Mucosa of descending colon (tissue), 3 donors: ENCODE measurements at places on chromosomes 11 and 22.

- DNase-seq = peak; percentile 57
Observed at GRCh38 chr11:61516675-61517572, 8.4 kb downstream of the LRRC10B start.

DNA sequence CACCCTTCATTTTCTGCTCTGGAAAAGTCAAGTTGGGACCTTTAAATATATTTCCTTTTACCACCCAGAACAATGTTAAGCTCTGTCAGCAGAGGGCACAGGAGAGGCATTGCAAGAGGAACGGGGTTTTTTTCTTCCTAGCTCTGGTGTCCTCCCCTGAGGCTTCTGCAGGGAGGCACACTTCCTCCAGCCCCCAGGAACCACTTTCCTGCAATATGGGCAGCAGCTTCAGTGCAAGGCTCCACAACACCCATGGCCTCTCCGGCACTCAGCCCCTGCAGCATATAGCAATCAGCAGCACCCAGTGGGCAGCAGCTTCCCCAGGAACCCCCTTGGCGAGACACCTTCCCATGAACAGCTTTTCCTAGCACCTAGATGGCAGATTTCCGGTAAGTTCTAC lies 101.4 kb downstream of the SYT9 start:
- DNase-seq = no peak

DNA sequence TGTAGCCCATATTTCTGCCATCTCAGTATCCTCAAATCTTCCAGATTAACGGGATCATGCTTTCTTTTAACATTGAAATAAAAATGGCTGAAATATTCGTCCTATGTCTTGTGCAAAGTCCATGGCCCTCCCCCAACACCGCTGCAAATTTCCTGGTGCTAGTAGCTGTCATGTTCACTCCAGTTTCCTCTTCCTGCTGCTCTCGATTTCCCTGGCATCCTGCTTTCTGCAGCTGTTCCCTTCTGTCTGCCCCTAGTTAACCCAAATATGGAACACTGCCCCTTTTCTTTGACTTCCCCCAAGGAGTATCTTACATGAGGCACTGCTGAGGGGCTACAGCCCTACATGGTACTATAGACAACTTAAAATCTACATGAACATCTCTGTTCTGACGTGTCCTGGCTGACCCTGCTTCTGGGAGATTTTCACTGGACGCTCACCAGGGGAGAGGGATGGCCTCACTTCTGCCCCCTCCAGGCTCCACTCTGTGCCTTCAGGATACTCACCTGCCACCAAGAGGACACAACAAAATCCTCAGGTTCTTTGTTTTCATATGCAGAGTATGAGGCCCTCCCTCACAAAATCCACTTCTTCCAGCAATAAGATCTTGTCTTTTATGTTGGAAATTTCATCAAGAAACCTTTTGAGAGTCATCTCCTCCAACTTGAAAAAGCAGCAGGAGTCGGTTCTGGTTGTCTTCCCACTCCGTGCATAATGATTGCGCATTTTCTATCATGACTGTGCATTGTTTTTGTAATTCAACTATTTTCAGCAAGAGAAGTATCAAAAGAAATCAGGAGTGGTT lies 29.5 kb upstream of the SCUBE2 start:
- DNase-seq = no peak

GRCh38 chr11:69711822-69712801 lies 8.3 kb upstream of the FGF19 start:
- no peak for DNase-seq

DNA sequence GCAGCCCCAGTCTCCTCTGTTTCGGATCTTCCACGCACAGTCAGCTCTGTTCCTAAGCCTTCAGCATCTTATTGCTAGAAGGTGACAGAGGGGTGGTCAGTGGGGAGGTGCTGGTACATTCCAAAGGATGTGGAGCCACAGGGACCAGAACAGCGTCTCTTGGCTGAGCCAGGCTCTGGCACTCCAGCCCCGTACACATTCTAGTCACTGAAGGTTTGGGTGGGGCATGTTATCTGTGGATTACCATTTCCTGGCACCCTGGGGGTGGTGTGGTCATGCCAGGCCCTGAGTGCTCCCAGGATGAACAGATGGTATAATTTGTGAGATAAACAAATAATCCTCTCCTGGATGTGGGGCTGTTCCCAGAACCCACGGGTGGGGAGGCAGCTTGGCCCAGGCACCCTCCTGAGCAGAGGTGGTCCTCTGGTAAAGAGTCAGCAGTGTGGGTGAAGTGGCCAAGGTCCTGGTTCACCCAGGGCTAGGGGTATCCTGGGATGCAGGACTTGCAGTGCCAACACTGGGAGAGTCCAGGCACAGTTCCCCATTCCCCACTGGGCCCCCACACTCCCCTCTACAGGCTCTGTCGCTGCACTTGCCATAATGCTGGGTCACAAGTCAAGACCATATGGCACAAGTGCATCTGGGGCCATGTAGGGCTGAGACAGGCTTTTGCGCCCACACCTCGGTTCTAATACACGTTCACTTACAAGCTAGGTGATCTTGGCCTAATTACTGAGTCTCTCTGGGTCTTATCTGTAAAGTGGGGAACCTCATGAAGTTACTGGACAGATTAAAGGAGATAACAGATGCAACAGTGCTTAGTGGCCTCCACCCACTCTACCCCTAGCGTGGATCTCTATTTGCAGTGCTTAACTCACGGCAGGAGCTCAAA lies 33.0 kb downstream of the DKK3 start:
- DNase-seq = no peak

DNA sequence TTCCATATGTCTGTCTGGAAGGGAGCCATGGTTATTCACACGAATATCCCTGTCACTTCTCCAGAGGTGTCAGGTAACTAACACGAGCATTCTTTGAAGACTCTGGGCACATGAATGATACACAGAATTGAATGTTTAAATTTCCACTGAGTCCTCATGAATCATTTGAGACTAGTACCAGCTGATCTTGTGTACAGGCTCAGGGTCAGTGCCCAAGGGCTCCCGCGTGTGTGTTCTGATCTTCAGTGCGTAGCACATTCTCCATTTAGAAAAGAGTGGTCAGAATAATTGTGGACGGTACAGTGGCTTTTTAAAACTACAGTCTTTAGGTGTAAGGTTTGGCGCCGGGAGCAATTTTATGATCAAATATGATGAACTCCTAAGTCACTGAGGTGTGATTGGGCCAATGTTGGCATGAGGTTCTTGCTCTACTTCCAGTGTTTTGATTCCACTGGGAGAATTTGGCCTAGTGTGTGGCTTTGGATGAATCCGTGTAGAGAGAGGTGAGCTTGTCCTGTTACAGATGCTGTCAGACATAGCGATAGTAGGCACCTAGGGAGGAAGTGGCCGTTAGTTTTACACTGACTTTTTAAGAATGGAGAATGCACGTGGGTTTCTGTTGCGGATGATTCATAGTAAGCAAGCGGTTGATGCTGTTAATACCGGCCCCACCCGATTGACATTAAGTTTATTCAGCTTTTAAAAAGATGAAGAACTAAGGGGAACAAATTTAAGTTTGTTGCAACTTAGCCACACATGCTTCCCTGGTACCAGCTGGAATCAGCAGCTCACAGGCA lies 22.2 kb downstream of the NUP50 start:
- DNase-seq = no peak

GRCh38 chr22:24961217-24961844 lies 8.8 kb downstream of the KIAA1671 start:
- no peak for DNase-seq

DNA sequence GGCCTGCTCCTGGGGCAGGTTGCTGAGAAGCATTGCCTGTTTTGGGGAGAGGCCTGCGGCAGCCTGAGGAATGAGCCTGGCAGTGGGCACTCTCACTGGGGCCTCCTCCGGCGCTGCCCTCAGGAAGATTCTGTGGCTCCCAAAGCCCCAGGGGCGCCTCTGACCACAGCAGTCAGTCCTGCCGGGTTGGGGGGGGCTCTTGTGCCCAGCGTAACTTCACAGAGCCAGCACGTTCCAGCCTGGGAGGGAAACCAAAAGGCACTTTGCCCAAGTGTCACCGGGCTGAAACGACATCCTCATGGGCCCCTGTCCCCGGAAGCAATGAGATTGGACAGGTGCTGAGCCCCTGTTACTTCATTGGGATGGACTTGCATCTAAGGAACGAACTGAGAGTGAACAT lies 4.3 kb upstream of the LRP5 start:
- DNase-seq = no peak

GRCh38 chr22:38956551-38956950 lies 858 bp upstream of the APOBEC3A start:
- peak; percentile 37 for DNase-seq

DNA sequence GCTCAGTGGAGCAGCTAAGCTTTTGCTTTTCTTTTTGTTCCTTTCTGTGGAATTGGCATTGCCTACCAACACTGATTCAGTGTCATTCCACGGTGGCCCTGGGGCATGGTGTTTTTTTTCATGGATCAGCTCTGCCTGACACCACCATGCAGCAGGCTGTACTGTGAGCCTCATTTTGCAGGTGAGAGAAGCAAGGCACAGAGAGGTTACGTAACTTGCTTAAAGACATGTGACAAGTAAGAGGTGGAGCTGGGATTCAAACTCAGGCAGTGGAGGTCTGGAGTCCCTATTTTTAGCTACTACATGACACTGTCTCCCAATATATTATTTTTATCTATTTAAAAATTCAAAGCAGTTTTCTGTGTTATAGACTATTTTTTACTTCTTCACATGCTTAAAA lies 44.4 kb downstream of the APOL3 start:
- no peak for DNase-seq

GRCh38 chr11:26199331-26200095 lies 132.4 kb upstream of the ANO3 start:
- no peak for DNase-seq

- no peak for DNase-seq
Observed at GRCh38 chr11:65584723-65585171, 8.9 kb downstream of the EHBP1L1 start.

- no peak for DNase-seq
Observed at GRCh38 chr11:125258291-125259032, 93.9 kb downstream of the PKNOX2 start.

DNA sequence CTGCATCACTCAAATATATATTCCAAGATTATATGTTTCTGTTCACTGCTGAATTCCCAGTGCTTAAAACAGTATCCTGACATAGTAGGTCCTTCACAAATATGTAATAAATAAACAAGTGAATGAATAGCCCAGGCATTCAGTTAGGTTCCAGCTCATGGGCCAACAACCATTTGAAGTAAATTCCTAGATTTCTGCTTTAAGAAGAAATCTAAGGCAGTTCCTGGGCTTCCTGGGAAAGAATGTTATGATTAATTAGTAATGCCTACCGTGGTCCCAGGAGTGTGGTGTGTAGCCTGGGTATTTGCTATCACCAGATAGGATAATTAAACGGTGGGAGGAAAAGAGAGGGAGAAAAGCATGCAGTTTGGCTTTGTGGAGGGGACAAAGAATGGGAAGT lies 576.8 kb downstream of the SOX6 start:
- DNase-seq = no peak

- DNase-seq = no peak
Observed at GRCh38 chr11:127223633-127224032, 223.1 kb upstream of the KIRREL3 start.

- no peak for DNase-seq
Observed at GRCh38 chr11:113457784-113458183, 17.4 kb downstream of the DRD2 start.

DNA sequence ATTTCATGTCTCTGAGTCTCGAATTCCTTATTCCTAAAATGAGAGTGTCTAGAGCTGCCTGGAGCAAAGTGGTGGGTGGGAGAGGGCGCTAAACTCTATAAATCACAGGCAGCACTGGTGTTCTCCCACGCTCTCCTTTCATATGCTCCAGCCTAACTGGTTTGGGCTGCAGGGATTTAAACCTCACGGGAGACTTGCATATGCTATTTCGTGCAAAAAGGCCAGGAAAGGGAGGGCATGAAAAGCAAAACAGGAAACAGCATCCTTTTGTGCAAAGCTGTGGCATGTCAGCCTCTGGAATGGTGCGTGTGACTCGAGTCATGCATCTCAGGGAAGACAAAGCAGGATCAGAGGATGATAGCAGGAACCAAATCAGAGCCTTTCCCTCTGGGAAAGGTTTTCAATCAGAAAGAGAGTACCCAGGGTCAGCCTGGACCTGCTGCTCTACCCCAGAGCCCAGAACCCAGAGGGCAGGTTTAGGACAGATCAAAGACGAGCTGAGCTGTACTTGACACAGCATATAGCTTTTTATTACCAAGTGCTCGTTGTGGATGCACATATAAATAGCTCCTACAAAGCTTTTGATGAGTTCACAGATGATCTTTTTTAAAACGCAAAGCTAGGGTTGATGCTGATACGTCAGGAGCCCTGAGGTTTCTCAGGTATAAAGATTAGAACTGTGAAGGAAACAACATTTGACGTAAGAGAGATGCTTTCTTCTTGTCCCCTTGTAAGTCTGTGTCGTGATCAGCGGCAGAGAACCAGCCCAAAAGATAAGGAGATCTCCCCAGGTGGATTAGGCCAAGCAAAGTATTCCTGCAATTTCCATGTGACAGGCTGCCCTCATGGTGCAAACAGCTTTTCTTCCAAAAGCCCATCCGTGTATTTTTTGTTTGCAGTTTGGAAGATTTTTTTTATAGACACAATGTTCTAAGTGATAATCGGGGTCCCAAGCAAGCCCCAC lies 46.2 kb upstream of the YWHAH start:
- DNase-seq = no peak

DNA sequence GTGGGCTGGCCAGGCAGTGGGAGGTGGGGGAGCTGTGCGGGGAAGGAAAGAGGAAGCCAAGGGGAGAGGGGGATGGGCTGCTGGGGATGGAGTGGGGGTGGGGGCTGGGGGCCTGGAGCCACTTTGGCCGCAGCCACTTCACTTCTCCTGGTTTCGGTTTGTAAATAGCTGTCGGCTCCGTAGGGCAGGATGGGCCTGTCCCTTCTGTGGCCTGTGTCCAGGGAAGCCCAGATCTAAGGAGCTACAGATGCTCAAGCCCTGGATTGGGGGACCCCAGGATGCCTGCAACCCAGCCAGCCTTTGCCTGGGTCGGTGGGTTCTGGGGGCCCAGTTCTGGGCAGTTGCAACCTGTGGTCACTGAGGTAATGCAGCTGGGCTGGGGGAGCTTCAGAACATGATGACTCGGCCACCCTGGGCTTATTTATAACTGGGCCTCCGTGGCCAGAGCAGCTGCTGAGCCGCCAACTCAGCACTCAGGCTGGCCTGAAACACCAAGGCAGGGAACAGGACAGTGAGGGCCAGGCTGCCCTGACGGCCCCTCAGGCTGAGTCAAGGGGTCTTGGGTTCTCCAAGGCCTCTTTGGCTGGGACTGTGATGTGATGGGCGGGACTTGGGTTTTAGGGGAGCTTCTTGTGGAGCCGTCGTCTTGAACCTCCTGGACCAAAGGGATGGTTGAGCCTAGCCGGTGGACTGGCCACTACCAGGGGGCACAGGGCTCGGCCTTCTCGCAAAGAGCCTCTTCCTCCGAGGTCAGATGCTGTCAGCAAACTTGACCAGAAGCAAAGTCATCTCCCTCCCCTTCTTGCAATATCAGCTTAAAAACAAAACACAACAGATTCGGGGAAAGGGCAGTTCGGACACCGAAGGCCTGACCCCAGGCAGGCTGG lies 15.0 kb upstream of the SLC39A13 start:
- DNase-seq = no peak

GRCh38 chr11:68370211-68371111 lies 58.1 kb downstream of the LRP5 start:
- DNase-seq = no peak
